Muscle of arm (tissue), 14 donors: ENCODE measurements at places on chromosomes 5 and 9.

DNA sequence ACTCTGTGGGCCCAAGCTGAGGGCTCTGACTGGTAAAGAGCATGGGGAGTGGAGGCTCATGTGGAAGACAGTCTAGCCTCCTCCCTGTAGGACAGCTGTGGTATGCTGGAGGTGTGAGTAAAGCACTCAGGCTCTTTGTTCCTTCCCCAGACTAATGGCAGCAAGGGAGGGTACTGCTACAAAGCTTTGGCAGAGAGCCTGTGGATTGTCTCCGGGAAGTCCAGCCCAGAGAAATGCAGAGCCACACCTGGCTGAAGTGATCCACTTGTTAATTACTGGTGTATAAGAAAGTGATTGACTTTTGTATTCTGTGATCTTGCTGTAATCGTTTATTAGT lies 161.7 kb downstream of the OXCT1 start:
- DNase-seq = no peak

- DNase-seq = no peak
Measured at GRCh38 chr5:179182601-179183000, 122.4 kb downstream of the ZNF354C start.

- no peak for DNase-seq
Measured at GRCh38 chr5:133952729-133953567, 15.5 kb downstream of the C5orf15 start.

- DNase-seq = no peak
Measured at GRCh38 chr5:32074401-32074800, 99.7 kb downstream of the GOLPH3 start.

DNA sequence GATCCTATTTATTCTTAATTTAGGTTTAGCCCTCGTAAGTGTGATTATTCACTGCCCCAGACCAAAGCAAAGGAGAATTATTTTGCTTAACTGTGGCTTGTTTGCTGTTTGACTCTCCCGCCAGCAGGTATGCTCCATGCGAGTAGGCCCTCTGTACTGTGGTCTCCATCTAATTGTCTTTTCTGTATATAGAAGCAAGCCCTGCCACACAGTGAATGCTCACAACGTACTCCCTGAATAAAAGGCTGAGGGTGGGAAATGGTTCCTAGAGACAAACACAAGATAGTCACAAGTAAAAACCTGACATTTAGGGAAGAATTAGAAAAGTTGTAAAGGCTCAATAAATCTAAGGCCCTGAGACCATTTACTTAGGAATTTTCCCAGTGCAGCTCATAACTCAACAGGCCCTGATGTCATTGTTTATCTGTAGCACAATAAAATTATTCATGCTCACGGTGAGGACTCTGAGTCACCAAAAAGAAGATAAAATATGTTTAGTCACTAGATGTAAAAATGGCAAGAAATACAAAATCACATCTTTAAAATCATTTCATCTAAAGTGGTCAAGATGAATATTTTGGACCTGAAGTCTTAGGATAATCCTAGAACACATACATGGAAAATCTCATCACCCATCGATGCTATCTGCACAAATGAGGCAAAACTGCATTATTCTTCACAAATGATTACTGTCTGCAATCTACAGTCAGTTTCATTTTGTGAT lies 473.2 kb downstream of the ENC1 start:
- no peak for DNase-seq

- peak; percentile 90 for DNase-seq
Measured at GRCh38 chr5:159094745-159095144, 5.0 kb downstream of the EBF1 start.
